Frontal cortex (tissue), 4 donors: ENCODE measurements at places on chromosomes 4 and X. TPM values are rescaled to one million over a fixed set of nuclear protein-coding genes. Genes with fewer than 3 reads are reported as not detected.

The RTL9 gene
- total RNA-seq, result under 0.01 TPM

The HMX1 gene
- not detected for total RNA-seq

The FOXP3 gene
- not detected for total RNA-seq

The XAGE5 gene
- total RNA-seq, result not detected

The KLB gene
- total RNA-seq, result under 0.01 TPM

The GCNA gene
- total RNA-seq, result 2.0 TPM

The MEPE gene
- 1.2 TPM for total RNA-seq

The EMCN gene
- total RNA-seq, result 2.9 TPM

The ZNF518B gene
- total RNA-seq, result 107 TPM

The GLRB gene
- total RNA-seq, result 44.0 TPM

The CACNA1F gene
- total RNA-seq, result under 0.01 TPM

The CDKL5 gene
- total RNA-seq, result 37.5 TPM

The CXCR3 gene
- not detected for total RNA-seq

The ELOVL6 gene
- total RNA-seq, result 27.7 TPM

The IL13RA2 gene
- 4.9 TPM for total RNA-seq

The TBC1D9 gene
- 68.1 TPM for total RNA-seq

The MSANTD1 gene
- total RNA-seq, result 6.5 TPM

The XKRX gene
- total RNA-seq, result not detected

The TLR1 gene
- total RNA-seq, result 2.0 TPM

The MAGEA10 gene
- total RNA-seq, result not detected

The RGN gene
- total RNA-seq, result 2.9 TPM

The P2RY8 gene
- under 0.01 TPM for total RNA-seq

The CYLC1 gene
- total RNA-seq, result under 0.01 TPM

The CLCN5 gene
- total RNA-seq, result 4.1 TPM
